Neural crest cell (in vitro differentiated cells): ENCODE measurements at places on chromosomes 5 and 9. TPM values are rescaled to one million over a fixed set of nuclear protein-coding genes. Genes with fewer than 3 reads are reported as not detected.

DNA sequence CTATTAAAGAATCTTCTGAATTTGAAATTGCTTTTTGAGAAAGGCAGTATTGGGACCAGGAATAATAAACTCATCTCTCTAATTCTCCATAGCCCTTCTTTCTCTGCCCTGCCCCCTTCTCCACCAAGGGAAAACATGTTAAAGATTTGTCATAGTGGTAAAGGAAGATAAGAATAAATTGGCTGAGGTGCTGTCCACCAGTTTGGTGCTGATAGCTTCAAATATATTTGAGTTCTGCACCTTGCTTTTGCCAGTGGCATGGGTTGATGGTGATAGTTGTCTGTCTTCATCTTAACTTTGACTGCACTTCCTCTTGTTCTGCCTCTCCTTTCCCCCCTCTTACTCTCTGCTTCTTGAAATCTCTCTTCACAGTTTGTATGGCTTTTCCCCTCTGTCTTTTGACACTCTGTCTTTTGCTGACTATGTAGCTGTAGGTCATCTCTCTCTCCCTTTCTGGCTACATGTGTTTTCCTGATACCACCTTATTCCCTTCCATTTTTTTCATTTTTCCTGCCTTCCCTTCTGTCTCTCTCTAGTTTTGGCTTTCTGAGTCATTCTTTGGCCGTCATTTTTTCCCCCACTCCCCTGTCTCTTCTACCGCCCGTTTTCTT lies 56.6 kb downstream of the NDUFS4 start:
- DNase-seq, result no peak

- DNase-seq, result no peak
Measured at GRCh38 chr5:172380987-172381643, 73.2 kb downstream of the SH3PXD2B start.

The DNAJC21 gene
- 46.2 and 51.9 TPM in 2 replicates for total RNA-seq

- DNase-seq, result no peak
Measured at GRCh38 chr9:26565118-26565517, 327.5 kb downstream of the CAAP1 start.

The FAT2 gene
- total RNA-seq, result not detected in 2 replicates
